Kasumi-1 (cell line): ENCODE measurements at places on chromosomes 16 and 17.
A peak's percentile ranks its signal among the peaks of the same experiment; 100 is the strongest.

- DNase-seq = peak; percentile 66
These were observed 16.1 kb upstream of the TNFRSF13B start for GRCh38 chr17:16987830-16988601.

DNA sequence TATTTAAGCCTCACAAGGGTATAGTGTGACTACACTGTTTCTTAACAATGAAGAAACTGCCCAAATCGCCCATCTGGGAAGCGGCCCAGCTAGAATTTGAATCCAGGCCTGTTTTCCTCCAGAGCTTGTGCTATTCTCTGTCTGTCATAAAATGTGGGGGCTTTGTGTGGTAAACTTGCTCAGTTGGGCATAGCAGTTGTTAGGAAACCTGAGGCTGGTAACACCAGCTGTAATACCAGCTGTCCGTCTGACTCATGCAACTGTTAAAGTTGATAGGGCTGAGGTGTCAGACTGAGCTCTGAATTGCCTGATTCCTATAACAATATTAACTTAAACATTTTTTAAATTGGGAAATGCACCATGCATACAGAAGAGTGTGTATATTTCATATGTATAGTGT, 9.3 kb downstream of the NOD2 start:
- peak; percentile 53 for DNase-seq

- no peak for DNase-seq
These were observed 15.5 kb downstream of the HS3ST6 start for GRCh38 chr16:1902547-1903219.

DNA sequence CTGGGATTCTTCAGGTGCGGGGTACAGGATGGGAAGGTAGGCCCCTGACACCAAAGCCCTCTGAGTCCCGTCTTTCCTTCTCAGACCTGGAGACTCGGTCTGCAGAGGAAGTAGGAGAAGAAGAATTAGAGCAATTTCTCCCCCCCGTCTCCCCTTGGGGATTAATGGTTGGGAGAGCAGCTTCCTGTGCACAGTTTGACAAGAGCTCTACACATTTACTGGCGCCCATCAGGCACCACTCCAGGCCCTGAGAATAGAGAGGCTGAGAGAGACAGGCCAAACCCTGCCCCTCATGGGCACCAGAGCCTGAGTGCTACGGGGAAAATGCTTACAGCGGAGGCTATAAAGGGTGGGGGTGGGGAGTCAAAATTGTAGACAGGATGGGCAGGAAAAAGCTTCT, 3.5 kb upstream of the C16orf74 start:
- no peak for DNase-seq

GRCh38 chr17:10210151-10210574, 11.8 kb upstream of the GAS7 start:
- DNase-seq = no peak

DNA sequence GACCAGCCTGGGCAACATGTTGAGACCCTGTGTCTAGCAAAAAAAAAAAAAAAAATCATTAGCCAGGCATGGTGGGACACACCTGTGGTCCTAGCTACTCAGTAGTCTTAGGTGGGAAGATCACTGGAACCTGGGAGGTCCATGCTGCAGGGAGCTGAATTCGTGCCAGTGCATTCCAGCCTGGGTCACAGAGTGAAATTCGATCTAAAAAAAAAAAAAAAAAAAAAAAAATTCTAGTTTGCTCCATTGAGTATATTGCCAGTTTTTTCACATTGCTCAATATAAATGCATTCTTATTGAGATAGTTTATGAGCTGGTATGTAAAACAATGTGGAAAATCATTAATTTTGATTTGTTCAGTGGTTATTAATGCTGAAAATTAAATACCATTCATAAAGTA, 52.0 kb downstream of the ABHD15 start:
- no peak for DNase-seq

GRCh38 chr17:46869296-46869695, 17.9 kb downstream of the WNT9B start:
- no peak for DNase-seq

DNA sequence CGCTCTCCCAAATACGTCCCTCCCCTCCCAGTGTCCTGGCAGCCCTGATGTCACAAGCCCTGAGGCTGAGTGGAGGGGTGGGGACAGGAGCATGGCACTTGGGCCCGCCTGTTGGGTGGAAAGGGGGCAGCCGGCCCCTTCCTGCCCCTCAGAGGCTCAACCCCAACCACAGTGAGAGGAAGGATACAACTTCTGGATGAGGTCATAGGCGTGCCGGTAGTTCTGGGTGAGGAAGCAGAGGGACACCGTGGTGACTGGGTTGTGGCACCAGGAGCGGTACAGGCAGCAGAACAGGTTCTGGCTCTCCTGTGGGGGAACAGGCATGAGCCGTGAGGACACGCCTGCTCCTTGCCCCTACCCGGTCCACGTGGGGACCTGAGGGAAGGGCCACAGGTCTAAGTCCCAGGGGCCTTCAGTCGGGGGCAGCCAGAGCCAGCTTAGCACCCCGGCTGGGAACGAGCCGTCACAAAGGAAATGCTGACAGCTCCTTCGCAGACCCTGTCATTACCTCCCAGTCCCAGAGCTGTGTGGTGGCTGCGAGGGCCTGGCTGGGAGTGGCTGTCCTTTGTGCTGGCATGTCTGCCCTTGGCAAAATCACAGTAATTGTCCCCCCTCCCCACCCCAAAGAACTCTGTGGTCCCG, 11.2 kb upstream of the MTSS2 start:
- peak; percentile 94 for DNase-seq

DNA sequence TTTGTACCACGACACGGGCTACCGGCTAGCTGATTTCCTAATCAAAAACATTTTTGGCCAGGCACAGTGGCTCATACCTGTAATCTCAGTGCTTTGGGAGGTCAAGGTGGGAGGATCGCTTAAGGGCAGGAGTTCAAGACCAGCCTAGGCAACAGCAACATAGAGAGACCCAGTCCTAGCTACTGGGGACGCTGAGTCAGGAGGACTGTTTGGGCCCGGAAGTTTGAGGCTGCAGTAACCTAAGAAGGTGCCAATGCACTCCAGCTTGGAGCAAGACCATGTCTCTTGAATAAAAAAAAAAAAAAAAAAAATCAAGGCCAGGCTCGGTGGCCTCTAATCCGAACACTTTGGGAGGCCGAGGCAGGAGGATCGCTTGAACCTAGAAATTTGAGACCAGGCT, 49.8 kb downstream of the UBE2G1 start:
- DNase-seq = no peak

GRCh38 chr16:50474138-50474537, 74.1 kb upstream of the NKD1 start:
- DNase-seq = no peak

DNA sequence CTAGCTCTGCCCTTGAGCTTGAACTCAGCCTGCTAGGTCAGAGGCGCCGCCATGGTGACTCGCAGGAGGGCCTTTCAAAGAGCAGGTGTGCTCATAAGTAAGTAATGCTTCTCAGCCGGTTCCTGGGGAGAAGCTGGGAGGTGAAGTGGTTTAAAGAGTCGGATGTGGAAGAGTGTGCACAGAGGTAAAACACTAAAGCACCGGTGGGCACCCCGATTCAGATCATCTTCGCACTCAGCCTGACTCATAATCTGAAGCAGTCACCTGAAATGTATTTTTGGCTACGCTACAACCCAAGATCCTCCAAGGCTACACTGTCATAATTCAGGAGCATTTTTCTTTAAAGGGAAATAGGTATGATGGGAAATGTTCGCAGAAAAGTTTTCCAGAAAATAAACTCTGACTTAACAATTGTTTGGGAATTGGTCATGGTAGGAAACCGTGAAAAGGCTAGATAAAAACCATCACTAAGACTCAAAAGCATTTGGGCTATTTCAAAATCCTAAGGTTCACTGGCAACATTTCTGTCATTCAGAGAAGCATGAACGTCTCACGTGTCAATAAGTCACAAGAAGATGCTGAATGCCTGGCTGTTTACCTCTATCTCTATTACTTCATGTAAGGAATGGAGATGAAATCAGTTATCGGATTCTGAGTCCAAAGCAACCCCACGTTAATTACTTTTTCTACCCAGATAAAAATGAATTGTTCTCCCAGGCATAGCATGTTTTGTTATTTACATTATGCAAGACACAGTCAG, 17.8 kb downstream of the CDH8 start:
- DNase-seq = no peak
